ENCODE measurements at places on chromosomes 5 and 9.
A peak's percentile ranks its signal among the peaks of the same experiment; 100 is the strongest.

DNA sequence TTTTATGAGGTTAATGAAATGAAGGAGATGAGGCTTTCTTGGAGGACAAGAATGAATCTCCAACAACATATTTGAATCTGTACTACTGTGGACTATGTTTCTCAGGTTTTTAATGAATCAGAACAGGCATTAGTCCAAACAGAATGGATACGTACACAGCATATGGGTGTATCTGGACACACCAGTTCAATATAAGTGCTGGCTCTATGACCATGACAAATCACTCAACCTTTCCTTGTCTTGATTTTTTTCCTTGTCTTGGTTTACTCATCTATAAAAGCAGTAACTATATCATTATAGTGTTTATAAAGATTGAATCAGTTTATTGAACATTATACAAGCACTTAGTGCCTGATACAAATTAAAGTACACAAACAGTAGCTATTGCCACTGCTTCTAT lies 104.1 kb downstream of the AP3B1 start:
- DNase-seq = no peak

GRCh38 chr5:143234162-143234842 lies 169.2 kb downstream of the NR3C1 start:
- peak; percentile 79 for DNase-seq

DNA sequence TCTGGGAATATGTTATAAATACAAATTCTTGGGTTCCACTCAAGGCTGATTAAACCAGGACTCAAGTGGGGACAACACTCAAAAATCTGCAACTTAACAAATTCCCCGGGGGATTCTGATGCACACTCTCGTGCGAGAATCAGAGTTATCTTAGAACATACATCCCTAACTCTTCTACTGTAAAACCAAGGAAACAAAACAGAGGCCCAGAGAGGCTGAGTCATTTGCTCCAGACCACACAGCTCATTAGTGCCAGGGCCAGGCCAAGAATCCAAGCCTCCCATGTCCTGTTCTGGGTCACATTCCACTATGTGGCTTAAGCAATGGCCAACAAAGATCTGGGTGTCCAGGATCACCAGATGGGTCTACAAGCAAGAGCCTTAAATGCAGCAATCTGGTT lies 166.0 kb downstream of the ADAMTS12 start:
- DNase-seq = peak; percentile 60

DNA sequence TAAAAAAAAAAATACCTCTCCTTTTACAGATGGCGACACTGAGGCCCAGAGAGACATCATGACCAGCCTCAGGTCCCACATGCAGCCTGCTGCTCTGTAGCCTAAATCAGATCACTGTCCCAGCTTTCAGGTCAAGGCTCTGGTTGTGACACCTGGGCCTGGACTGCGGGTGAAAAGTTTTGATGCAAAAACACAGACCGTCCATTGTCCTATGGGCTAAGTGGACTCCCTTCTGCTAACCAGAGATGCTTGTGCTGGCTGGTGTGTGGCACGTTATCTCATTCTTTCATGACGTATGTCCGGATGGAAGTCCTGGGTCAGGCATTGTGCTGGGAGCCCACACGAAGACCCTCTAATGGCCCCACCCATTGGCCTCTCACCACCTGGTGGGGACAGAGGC lies 7.8 kb downstream of the NEK6 start:
- DNase-seq = no peak

- peak; percentile 90 for DNase-seq
Observed at GRCh38 chr9:134407121-134407779, 81.0 kb downstream of the RXRA start.

DNA sequence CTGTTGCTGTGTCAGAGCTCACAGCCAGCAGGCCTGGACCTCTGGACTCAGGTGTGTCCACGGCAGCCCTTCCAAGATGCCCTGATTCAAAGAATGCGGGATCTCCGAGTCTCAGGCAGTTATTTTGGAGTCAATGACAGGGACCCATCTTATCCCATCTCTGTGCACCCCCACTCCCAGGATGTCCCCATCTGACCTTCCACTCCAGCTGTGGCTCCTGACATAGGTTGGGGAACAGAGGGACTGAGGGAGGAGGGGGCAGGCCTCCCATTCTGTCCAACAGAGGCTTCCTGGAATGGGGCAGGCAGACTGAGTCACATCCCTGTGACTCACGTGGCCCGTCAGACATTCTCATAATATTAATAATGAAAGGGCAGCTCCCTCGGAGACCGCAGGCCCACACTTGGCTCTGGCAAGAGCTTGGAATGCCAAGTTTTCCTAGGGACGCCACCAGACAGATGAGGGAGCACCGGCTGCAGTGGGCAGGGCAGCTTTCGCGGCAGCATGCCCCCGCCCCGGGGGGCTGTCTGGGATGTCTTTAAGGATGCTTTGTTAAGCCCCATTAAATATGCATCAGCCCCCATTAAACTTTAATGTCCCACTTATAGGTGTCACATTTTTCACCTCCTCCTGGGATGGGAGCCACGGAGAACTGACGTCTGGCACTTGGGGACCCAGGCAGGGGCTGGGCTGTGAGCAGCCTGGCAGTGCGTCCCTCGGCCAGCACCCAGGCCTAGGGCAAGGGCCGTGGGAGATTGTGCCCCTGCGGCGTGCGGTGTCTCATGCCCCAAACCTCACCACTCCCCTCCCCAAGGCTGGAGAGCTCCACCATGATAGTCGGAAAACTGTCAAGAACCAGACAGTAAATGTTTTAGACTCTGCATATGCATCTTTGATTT lies 23.6 kb upstream of the FIBCD1 start:
- DNase-seq = peak; percentile 96

DNA sequence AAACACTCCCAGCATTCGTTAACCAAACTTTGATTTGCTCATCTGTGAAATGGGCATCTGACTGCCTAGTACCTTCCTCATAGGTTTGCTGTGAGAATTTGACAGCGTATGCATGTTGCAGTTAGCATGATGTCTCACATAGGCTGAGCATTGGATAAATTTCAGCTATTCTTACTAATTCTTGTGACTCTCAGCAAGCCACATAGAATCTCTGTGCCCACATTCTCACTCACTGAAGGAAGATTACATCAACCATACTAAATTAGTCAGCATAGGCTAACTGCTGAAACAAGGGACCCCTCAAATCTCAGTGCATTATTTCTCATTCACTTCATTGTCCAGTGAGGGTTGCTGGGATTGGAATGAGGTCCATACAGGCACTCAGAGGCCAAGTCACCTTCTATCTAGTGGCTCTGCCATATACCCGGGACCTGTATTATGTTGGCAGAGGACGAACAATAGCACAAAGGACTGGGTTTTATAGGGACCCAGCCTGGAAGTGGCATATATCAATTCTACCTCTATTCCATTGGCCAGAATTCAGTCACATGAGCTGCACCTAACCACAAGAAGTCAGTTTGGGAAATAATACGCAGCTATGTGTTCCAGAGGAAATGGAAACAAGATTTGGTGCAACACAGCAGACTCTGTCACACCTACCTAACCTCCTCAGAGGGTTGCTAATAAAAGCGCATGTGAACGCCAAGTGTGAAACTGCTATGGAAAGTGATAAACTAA lies 4.2 kb upstream of the PTGER4 start:
- DNase-seq = no peak

DNA sequence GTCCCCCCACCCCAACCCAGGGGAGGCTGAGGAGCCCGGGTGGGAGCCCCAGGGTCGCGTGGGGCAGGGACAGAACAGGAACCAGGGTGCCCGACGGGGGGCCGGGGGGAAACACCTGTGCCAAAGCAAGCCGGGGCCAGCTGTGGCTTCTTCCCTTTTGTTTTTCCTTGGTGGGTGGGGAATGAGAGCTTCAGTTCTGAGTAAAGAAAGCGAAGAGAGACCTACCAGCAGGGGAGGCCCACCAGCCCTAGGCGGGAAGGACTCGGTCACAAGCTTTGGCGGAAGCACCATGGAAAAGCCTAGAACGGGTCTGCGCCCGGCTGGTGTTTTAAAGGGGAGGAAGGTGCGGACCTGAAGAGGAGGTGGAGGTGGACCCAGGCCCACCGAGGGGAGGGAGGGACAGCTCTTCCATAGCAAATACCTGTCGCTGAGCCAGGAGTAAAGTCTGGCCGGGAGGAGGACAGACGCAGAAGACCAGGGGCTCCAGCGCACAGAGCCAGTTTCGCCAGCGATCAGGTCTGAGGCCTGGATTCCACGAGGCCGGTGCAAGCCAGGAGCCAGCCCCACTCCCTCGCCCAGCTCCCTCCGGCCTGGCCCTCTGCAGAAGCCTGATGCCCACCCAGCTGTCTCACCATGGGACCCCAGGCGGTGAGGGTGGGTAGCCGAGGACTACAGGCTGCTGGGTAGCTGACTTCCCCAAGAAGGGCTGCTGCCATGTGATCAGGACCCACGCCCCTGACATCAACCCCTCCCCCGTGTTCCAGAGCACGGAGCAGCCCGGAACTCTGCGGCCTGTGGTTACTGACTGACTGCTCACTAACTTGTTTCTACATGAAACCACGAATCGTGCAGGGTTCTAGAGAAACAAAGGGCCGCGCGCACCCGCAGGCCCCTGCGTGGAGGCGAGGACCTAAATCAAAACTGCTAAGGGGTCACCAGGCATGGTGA lies 849 bp upstream of the MGAT1 start:
- no peak for DNase-seq

DNA sequence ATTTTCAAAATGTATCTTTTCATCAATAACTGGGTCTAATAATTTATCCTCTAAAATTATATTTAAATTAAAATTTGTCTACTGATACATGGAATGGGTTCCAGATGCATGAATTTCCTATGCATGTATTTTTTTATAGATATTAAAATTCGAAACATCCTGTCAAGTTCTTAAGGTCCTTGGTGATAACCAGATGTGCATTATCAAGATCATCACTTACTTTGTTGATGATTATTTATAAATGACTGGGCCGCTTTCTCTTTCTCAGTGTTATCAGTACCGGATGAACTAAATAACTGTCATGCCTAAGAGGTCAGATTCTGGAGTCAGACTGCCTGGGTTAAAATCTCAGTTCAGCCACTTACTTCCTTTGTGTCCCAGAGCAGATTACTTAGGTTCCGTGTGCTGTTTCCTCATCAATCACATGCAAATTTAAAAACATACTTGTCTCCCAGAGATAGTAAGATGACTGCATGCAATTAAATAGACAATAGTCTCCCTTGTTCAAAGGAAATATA lies 124.3 kb downstream of the TEX10 start:
- no peak for DNase-seq

DNA sequence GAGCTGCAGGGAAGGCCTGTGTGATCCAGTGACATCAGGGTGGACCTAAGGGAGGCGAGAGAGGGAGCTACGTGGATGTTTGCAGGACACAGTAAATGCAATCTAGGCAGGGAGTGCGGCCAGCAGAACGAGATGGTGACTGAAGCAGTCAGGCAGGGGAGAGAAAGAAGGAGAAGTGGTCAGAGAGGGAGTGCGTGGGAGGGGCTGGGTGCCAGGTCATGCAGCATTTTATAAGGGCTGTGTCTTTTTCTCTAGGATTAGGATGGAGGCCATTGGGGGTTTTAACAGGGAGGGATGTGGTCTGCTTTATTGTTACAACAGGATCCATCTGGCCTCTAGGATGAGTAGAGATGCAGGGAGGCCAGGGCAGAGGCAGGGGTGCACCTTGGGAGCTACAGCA lies 80.4 kb downstream of the DCP2 start:
- DNase-seq = no peak

GRCh38 chr5:148237785-148238417 lies 424 bp upstream of the MARCOL start:
- DNase-seq = no peak

DNA sequence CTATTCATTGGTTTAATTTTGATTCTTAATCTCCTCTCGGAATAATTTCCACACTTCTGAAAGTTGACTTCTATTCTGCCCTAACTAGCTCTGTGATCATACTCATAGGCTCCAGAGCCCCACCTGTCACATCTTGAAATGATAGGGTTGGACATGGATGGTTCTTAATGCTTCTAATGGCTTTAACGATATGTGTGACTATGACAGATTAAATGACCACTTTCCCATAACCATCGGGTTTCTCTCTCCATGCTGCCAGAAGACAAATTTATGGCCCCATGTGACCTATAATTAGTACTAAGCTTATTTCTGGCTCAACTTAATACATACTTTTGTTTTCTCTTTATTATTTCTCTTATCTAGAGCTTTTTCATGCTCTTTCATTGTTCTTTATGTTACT lies 251.1 kb upstream of the TUT7 start:
- DNase-seq = no peak

DNA sequence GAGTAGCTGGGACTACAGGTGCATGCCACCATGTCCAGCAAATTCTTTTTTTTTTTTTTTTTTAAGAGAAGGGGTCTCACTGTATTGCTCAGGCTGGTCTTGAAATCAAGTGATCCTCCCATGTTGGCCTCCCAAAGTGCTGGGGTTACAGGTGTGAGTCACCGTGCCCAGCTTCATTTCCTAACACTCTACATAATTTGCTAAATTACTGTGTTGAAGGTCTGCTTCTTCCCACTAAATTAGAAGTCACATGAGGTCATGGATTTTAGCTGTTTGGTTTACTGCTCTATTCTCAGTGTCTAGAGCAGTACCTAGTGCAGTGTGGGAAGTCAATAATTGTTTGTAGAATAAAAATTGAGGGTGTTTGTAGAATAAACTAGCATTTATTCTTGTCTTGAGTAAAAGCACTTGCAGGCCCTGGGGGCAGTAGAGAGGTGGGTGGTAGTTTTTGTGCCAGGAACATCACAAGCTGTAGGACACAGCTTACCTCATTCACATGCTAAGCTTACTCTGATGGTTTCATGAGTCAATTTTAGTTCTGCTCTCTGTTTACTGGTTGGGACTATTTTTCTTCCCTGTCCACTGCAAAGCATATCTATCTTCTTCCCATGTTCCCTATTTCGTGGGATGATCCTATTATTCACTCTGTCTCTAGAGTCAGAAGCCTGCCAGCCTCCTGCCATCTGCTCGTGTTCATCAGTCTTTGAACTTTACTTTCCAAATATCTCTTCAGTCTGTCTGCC lies 7.0 kb downstream of the TEX48 start:
- no peak for DNase-seq

DNA sequence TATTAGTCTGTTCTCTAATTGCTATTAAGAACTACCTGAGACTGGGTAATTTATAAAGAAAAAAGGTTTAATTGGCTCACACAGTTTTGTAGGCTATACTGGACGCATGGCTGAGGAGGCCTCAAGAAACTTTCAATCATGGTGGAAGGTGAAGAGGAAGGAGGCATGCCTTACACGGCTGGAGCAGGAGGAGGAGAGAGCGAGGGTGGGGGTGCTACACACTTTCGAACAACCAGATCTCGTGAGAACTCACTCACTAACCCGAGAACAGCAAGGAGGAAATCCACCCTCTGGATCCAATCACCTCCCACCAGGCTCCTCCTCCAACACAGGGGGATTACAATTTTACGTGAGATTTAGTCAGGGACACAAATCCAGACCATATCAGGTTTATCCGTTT lies 90.0 kb downstream of the RMI1 start:
- DNase-seq = no peak

GRCh38 chr9:73402081-73403028 lies 250.7 kb downstream of the ANXA1 start:
- no peak for DNase-seq

DNA sequence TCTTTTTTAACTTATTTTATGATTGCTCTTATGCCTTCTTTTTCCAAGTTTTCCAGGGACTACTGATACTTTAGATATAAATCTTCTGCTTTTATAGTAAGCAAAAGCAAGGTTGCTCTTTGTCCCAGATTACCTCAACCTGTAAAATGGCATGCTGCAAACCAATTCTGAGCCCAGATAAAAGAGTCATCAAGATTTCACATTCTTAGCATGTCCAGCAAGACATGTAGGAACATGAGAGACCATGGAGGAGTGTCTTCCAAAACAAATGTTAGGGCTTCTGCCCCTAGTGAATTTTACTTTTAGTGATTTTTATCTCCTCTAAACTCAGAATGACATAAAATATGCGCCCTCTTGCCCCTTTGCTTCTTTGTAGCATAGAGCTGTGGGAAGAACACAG lies 7.0 kb upstream of the CDC20B start:
- DNase-seq = no peak

All from kidney tubule cell (primary cell).